Dermis blood vessel endothelial cell (primary cell): ENCODE measurements at places on chromosomes 12 and 14. TPM values are rescaled to one million over a fixed set of nuclear protein-coding genes. Genes with fewer than 3 reads are reported as not detected.

The ITGB7 gene
- 0.19 and 0.34 TPM in 2 replicates for total RNA-seq

The ACVR1B gene
- 9.9 and 17.4 TPM in 2 replicates for total RNA-seq

The ZNF891 gene
- 0.93 and 1.0 TPM in 2 replicates for total RNA-seq

The PTPRB gene
- total RNA-seq: 135 and 169 TPM in 2 replicates

The ERGIC2 gene
- total RNA-seq: 48.5 and 58.4 TPM in 2 replicates

The SMOC1 gene
- 1.0 and 3.1 TPM in 2 replicates for total RNA-seq

The HAL gene
- total RNA-seq: 0.14 and 0.17 TPM in 2 replicates

The SOAT2 gene
- not detected in 2 replicates for total RNA-seq

The APAF1 gene
- 29.1 and 37.3 TPM in 2 replicates for total RNA-seq

The PPM1H gene
- total RNA-seq: 2.3 and 2.9 TPM in 2 replicates

The NRL gene
- 0.88 and 2.6 TPM in 2 replicates for total RNA-seq

The TSHR gene
- total RNA-seq: not detected in 2 replicates

The KCNJ8 gene
- total RNA-seq: 0.14 and 0.17 TPM in 2 replicates

The GAS2L3 gene
- 19.9 and 27.7 TPM in 2 replicates for total RNA-seq

The CEP83 gene
- total RNA-seq: 8.2 and 9.3 TPM in 2 replicates

The NEUROD4 gene
- not detected in 2 replicates for total RNA-seq

The CLEC4D gene
- total RNA-seq: not detected in 2 replicates

The NR1H4 gene
- 0.09 and 0.34 TPM in 2 replicates for total RNA-seq

The INSM2 gene
- not detected in 2 replicates for total RNA-seq

The B4GALNT3 gene
- 0.05 TPM in 1 of 2 replicates, not detected in the other for total RNA-seq

The SCNN1A gene
- 1.5 and 7.1 TPM in 2 replicates for total RNA-seq

The LAG3 gene
- under 0.01 and 0.05 TPM in 2 replicates for total RNA-seq

The EGLN3 gene
- total RNA-seq: 1.4 and 2.1 TPM in 2 replicates

The MYF6 gene
- total RNA-seq: not detected in 2 replicates

The HIGD1C gene
- total RNA-seq: not detected in 2 replicates

The C12orf42 gene
- 0.05 TPM in 1 of 2 replicates, not detected in the other for total RNA-seq

The RNFT2 gene
- total RNA-seq: 2.2 and 2.9 TPM in 2 replicates

The GALNT8 gene
- under 0.01 and 0.14 TPM in 2 replicates for total RNA-seq

The METTL1 gene
- total RNA-seq: 3.6 and 3.7 TPM in 2 replicates

The MMP14 gene
- total RNA-seq: 73.3 and 138 TPM in 2 replicates

The SLC4A8 gene
- 1.3 and 1.7 TPM in 2 replicates for total RNA-seq

The ATL1 gene
- total RNA-seq: 1.9 and 2.6 TPM in 2 replicates

The RAB15 gene
- total RNA-seq: 9.5 and 10.4 TPM in 2 replicates

The TPCN1 gene
- total RNA-seq: 11.2 and 15.1 TPM in 2 replicates

The HOXC4 gene
- total RNA-seq: not detected in 2 replicates
